ENCODE measurements at places on chromosomes 3 and 15. TPM values are rescaled to one million over a fixed set of nuclear protein-coding genes. Genes with fewer than 3 reads are reported as not detected.

EFCAB12 gene
- not detected for total RNA-seq

HTR3E gene
- total RNA-seq, result not detected

AGBL1 gene
- not detected for total RNA-seq

FETUB gene
- total RNA-seq, result not detected

SPINT1 gene
- total RNA-seq, result 274 TPM

CLDN16 gene
- total RNA-seq, result 1.3 TPM

SEMA3G gene
- 1.7 TPM for total RNA-seq

FES gene
- total RNA-seq, result 3.2 TPM

TM6SF1 gene
- 2.8 TPM for total RNA-seq

SAXO2 gene
- total RNA-seq, result under 0.01 TPM

FSIP1 gene
- 14.5 TPM for total RNA-seq

IL17RB gene
- total RNA-seq, result 1.2 TPM

CCR3 gene
- not detected for total RNA-seq

PP2D1 gene
- total RNA-seq, result not detected

SCAANT1 gene
- total RNA-seq, result not detected

TGM5 gene
- total RNA-seq, result 0.21 TPM

CAND2 gene
- total RNA-seq, result 2.2 TPM

IL17RE gene
- 2.7 TPM for total RNA-seq

PIF1 gene
- 0.21 TPM for total RNA-seq

SUCNR1 gene
- total RNA-seq, result not detected

OIP5 gene
- 1.1 TPM for total RNA-seq
